ENCODE measurements at places on chromosomes 3 and 15. TPM values are rescaled to one million over a fixed set of nuclear protein-coding genes. Genes with fewer than 3 reads are reported as not detected.

Gene CEP70
- total RNA-seq, result 22.6 TPM

Gene CHRNA3
- total RNA-seq, result not detected

Gene ANKRD63
- not detected for total RNA-seq

Gene TRPM1
- total RNA-seq, result not detected

Gene OR5K2
- not detected for total RNA-seq

Gene VPS39
- total RNA-seq, result 95.3 TPM

Gene AHSG
- 0.14 TPM for total RNA-seq
